ENCODE measurements at places on chromosomes 7 and 10.

DNA sequence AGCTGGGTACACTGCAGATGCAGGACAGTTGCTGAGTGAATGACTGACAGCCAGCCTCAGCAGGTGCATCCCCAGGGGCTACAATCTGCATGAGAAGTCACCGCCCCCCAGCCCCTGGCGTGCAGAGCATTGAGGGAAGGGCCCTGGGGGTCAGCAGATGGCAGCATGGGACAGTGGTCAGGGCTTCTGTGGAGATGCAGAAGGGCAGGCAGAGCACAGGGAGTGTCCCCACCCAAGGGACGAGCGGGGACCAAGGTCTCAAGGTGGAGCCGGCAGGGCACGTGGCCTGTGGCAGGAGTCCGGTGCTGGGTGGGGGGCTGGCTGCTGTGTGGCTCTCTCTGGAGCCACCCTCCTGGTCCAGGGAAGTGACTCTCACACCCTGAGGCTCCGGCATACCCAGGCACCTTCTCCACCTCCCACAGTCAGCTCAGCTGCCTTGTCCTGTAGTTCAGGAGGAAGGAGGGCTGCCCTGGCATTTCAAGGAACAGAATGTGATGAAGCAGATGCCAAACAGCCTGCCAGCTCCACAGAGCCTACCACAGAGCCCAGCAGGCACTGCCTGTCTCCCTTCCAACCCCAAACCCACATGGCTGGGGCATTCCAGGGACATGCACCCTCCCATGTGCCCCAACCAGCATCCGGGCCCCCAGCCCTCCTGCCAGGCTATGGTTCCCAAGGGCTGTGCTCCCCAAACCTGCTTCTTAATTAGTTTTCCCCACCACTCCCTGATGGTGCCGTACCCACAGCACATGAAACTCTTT is 114.5 kb downstream of the TMEM130 start:
- peak; percentile 5 for DNase-seq

DNA sequence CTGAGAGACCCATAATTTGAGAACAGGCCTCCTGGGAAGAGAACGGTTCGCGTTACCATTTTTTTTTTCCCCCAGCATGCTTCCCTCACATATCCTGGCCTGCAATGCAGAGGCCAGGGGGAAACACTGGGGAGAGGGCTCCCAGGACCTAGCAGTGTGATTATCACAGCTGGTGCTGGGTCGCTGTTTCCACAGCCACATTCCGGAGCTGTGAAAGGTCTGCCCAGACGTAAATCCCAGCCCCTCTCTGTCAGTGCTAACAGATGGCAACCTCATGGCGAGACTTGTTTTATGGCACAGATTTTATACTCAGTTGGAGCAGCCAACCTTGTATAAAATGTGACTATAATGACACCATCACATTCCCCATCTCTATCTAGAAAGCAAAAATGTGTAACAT is 150.5 kb downstream of the PLXDC2 start:
- no peak for DNase-seq

DNA sequence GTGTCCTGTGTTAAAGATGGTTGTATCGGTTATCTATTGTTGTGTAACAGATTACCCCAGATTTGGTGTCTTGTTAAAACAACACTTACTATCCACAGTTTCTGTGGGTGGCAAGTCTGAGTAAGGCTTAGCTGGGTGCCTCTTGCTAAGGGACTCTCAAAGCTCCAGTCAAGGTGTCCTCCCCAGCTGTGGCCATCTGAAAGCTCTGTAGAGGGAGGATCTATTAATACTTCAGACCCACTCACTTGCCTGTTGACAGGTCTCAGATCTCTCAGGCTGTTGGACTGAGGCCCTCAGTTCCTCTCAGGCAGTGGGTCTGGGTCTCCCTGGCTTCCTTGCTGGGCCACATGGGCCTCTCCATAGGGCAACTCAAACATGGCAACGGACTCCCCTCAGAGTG is 19.6 kb downstream of the ARID5B start:
- DNase-seq = no peak

- DNase-seq = no peak
Measured at GRCh38 chr10:74297389-74298080, 146.5 kb downstream of the ADK start.

GRCh38 chr7:115088893-115089292 is 167.0 kb downstream of the MDFIC start:
- DNase-seq = no peak

GRCh38 chr10:77377678-77378352 is 259.8 kb downstream of the KCNMA1 start:
- no peak for DNase-seq

DNA sequence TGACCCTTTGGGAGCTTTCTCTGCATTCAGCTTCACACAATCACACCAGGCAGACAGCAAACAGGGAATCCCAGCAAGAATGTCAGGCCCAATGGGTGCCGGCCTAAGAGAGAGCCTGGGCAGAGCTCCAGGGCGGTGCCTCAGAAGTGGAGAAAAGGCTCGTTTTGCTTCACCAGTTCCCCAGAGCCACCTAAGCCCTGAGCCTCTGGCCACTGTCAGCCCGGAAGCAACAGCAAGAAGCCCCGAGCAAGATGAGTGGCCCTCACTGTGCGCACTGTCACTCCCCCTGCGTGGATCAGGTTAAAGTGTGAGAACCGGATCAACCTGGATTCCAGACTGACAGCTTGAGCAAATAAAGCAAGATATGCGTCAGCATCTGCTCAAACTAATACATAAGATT is 14.7 kb downstream of the CNPY1 start:
- DNase-seq = no peak

GRCh38 chr10:131081376-131081775 is 230.1 kb downstream of the TCERG1L start:
- no peak for DNase-seq

DNA sequence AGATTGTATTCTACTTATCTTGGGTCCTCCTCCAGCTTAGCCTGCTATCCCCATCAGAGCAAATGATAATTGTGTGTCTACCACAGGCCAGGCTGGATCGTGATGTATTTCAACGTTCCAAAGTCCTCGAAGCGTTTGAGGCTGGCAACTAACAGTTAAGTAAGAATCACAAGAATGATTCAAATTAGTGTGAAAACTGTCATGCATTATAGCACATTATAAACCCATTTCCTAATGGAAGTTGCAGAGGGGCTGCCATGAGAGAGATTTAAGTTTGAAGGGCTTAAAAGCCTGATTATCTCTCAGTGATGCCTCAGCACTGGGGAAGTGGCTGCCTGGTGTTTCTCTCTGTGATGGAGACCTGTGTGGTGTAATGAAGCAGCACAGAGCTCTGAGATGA is 119.1 kb downstream of the FRMD4A start:
- no peak for DNase-seq

DNA sequence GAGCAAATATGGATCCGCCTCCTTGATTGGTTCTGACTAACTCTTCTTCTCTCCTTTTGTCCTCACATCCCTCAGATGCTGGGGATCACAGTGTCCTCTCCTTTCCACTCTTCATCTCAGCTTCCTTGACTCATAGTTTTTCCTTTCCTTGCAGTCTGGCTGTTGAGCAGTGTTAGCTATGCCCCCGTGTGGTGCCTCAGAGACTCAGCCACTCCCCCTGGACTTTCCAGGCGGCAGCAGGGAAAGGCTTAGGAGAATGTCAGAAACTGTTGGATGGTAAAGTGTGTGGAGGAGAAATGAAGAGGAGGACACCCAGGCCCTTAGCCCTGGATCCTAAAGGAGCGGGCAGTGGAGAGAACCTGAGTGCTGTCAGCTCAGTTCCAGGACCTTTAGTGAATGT is 267.5 kb downstream of the CELF2 start:
- no peak for DNase-seq

DNA sequence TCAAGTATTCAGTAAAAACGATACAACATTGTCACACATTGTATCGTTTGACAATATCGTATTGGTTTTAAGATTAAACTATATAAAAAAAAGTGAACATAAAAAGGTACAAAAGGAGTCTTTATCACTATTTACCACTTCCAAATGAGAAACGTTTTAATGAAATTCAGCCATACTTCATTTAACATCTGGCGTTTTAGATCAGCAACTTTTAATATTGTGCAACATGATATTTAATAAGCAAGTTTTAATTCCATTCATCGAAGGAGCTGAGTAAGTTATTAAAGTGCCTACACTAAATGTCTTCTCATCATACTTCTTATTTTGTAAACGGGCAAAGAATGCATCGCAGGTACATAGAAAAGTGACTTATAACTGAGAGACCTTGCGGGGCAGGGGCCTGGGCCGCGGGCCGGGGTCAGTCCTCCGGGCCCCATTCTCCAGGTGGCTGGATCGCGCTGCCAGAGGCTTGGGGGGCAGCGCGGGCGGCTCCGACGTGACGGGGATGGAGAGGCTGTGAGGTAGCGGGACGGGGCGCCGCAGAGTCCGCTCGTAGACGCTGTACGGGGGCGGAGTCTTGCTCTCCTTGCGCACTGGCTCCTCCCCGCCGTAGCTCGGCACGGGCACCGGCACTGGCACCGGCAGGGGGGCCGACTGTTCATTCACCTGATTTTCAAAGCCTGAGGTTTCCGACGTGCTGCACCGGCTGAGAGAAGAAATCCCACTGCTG is 165.8 kb upstream of the IMMP2L start:
- no peak for DNase-seq

- no peak for DNase-seq
Measured at GRCh38 chr10:109866168-109866994, 56.9 kb downstream of the XPNPEP1 start.

DNA sequence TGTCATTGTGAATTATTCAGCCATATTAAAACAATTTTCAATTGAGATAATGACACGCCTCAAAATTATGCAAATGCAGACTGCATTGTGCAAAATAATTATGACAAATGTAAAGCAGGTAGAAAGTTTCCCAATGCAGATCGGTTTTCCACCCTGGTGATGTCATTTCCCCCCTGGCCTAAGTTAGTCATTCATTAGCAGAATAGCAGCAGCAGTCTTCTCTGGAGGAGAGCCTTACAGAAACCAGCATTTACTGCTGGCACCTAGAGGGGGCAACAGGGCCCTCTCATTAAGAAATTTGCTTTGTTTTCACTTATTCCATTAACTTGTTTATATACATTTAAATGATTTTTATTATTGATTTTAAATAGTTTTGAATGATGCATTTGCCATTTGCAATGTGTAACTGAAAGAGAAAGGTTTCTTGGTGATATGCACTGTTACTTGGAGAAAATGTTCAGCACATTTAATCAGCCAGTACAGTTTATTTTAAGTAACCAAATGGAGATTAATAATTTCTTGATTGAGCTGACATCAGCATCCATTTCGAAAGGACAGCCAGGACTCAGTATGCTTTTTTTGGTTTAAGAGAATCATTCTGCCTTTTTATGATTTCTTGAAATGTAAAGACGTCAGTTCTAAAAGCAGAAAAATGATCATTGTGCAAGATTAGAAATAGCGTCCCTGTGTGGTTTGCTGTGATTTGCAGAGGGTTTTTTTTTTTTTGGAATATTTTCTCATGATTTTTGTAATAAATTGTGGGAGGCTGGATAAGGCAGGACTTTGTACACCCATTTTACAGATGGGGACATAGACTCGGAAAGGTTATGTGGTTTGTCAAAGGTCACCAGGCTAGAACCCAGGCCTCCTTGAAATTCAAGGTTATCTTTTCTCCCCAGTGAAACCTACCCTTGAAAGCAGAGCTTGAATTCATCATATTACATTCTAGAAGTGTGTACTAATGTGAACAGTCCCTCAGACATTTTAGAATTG is 3.5 kb downstream of the ARID5B start:
- DNase-seq = peak; percentile 83

- no peak for DNase-seq
Measured at GRCh38 chr10:8146650-8147049, 92.2 kb downstream of the GATA3 start.

DNA sequence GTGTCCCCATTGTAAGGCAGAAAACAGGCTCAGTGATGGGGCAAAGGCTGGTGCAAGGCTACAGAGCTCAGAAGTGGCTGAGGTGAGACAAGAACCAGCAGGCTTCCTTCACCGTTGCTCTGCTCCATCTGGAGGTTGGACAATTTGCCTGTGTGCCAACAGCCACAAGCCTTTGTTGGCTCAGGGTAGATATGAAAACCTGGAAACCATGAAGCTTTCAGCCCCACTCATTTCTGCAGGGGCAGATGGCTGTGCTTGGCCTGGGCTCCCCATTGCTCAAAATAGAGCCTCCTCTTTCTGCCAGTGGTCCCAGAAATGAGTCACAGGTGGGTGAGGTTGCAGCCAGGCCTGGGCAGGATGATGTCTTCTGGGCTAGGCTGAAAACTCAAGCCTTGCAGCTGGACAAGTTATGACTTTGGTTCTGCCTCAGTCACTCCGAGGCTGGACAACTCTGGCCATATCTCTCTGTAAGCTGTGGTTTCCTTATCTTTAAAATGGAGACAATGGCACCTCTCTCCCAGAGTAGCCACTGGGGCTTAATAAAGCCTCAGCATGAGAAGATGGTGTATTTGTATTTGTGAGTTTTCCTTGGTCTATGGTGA is 12.2 kb upstream of the ZNF273 start:
- no peak for DNase-seq

DNA sequence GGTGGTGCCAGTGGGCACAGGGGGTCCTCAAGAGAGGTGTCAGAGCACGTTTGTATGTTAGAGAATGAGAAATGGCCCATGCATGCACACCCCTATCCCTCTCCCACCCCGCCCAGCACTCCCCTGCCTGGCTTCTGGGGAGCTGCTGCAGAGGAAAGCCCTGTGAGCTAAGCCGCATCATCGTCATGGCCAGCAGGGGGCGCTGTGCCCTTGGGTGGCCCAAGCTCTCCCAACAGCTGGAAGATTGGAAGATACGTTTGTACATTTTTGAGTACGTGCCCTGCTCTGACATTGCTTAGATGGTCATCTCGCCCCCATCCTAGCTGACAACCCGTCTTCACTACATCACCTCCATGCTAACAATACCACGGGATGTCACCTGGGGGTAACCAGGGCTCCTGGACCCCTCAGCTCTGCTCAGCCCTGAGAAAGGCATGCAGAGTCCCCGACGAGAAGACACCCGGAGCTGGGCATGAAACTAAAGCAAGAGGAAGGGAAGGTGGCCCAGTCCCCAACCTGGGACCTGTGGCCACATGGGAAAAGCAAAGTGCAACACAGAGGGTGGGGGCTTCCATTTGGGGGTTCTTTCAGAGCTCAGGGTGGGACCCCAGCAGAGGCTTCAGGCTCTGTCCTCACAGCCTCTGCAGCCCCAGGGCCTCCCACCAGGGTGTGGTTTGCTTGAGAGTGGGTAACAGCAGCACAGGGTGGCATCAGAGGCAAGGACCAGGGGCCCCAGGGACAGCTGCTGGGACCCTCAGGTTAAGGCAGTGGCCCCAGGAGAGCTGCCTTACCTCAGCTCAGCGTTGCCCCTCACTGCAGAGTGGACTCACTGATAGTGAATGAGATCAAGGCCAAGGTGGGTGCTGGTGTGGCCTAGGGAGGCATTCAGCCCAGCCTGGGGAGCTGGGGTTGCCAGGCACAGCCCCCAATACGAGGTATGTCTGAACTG is 136.6 kb downstream of the PTPN20 start:
- peak; percentile 89 for DNase-seq

GRCh38 chr7:47091141-47091540 is 490.8 kb downstream of the TNS3 start:
- DNase-seq = no peak

- peak; percentile 29 for DNase-seq
Measured at GRCh38 chr10:75487087-75487754, 55.8 kb downstream of the LRMDA start.

- DNase-seq = no peak
Measured at GRCh38 chr10:1157615-1157933, 101.4 kb downstream of the WDR37 start.

GRCh38 chr7:2018569-2019460 is 213.9 kb downstream of the MAD1L1 start:
- peak; percentile 87 for DNase-seq
